ENCODE measurements at places on chromosomes 11 and 22.
A peak's percentile ranks its signal among the peaks of the same experiment; 100 is the strongest.

- DNase-seq = no peak
Measured at GRCh38 chr11:19173964-19174638, 27.7 kb downstream of the CSRP3 start.

DNA sequence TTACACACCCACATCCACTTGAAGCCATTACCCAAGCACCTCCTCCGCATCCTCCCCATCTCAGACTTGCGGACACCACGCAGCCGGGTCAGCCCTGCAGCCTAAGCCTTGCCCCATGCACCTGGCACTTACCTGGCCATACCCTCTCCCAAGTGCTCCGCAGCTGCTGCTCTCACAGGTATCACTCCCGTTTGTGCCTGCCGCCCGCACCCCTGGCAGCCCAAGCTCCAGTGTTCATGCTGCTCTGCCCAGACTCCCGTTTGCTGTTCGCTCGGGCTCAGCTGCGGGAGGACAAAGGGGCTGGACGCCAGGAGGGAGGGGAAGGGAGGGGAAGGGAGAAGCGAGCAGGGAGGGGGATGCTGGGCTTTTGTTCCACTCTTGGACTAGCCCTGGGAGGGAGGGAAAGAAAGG lies at the start of gene KLHL35:
Gene KLHL35, minus strand, starts transcription at position 293 of the 411 bp plus-strand sequence. CDS start 2,574 bp downstream, outside the sequence.
- no peak for DNase-seq

GRCh38 chr22:39536711-39537110 lies 4.2 kb upstream of the RPS19BP1 start:
- DNase-seq = no peak

DNA sequence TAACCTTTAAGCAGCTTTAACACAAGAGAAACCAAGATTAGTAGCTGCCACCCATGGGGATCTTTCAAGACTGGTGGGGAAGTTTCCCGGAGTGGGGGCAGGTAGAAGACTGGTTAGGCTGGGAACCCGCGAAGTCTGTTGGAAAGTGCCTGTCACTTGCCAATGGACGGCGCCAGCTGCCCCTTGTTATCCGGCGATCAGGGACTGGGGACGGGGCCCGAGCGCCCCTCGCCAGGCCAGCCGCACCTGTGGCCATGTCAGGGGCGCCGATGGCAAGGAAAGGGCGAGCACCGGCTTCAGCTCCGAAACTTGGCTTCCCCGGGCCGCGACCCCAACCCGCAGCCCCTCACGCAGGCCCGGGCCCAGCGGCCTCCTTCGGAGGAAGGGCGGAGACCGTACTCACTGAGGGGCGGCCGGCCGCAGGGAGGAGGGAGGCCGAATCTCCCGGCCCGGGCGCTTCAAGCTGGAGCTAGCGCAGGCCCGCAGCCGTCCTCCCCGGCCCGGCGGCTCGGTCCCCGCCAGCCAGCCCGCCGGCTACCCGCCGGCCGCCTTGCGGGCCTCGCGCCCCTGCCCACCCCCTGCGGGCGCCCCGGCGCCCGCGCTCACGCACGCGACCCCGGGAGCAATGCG lies 539 bp downstream of the EIF4ENIF1 start:
- no peak for DNase-seq

DNA sequence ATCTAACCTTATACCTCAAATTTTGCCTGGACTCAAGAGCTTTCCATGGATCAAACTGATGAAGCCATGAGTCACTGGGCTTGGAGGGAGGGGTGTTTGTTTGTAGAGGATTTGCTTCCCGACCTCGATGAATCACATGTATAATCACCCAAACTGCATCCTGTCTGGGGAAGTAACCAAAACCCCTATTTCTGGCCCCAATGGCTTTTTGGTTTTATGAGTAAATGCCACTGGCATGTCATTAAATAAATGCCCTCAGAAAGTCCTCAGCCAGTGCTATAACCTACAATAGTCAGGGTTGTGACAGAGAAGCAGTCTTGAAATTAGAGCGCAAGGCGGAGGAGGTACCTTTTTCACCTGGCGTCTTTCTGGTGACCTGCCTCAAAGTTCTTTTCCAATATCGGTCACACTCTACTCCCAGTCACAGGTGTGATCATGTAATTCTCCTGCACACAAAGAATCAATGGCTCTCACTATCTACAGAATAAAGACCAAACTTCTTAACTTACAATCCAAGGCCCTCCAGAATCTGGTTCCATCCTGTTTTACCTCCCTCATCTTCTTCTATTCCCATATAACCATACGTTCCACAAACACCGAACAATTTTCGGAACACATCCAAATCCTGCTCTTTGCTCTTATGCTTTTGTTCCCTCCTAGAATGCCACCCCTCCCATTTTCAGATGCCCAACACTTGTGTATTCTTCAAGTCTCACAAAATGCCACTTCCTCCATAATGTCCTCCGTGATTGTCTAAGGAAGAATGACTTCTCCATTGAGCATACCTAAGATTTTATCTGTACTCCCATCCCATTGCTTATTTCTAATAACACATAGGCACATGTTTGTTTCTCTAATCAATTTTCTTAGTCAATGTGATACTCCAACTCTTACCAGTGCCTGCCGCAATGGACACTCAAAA lies 81.3 kb upstream of the BLID start:
- no peak for DNase-seq

DNA sequence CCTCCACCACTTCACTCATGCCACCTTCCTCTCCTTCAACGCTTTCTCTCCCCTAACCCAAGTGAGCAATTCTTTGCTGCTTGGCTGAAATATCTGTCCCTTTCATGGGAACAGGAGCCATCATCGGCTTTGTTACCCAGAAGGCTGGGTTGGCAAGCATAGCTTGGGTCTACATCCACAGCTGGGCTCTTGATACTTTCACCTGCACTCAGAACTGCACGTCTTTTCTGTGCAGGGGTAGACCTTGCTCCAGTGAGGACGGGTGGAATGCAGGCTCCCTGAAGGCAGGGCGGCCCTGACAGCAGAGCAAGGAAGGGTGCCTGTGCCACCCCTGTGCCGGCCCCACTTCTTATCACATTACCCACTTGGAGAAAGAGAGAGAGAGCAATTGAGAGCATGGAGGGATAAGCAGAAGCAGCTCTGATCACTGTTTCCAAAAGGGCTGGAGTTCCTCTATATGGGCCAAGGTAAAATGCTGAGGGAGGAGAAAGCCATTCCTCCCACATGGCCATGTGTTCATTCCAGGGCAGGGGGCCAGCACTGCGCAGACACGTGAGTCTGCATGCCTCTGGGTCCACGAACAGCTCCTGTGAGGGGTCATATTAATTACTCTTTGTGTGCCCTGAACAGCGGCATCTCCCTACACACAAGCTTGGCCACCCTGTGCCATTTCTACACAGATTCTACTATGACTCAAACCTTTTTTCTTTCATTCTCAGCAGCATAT lies 181.8 kb downstream of the BUD13 start:
- DNase-seq = no peak

DNA sequence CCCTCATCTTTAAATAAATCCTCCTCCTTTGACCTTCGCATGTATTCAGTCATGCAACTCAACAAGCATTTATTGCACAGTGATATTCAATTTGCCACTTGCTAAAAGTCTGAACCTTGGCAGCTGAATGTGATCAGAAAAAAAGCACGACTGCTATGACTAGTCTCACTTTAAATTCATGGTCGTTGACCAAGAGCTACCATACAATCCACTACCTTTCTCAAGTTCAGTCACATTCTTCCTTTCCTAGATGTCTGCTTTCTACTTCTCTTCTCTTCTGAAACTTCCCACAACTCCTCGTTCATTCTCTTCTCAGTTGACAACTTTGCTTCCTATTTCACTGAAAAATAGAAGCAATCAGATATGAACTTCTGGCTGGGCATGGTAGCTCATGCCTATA lies 2.0 kb upstream of the SAA1 start:
- no peak for DNase-seq

DNA sequence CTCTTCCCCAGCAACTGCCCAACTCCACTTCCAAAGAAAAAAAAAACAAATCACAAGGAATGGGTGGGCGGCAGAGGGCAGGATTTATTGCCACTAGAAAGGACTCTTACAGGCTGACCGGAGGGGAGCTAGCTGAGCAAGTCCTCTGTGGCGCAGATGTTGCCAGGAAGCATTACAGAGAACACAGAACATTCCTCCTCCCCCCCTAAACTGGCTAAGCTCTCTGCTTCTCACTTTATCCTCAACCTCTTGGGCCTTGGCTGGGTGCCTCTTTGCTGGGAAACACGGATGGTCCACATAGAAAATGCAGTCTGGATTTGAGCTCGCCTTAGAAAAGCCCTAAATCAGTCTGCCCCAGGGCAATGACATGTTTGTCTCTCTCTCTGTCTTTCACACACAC lies 12.6 kb upstream of the FJX1 start:
- DNase-seq = peak; percentile 65

DNA sequence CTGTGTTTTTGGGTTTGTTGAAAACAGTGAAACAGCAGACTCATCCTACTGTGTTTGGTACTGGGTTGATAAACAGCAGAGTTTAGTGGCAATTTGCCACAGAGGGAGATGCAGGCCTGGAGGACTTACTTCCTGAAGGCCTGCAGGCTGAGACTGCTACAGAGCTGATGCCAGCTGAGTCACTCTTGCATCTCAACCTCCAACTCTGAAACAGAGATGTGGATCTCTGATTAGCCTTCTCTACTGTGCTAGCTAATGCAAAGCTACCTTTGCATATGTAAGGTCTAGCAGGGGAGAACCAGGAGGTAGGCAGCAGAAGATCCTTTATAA lies 14.3 kb downstream of the ATP5MG start:
- no peak for DNase-seq

DNA sequence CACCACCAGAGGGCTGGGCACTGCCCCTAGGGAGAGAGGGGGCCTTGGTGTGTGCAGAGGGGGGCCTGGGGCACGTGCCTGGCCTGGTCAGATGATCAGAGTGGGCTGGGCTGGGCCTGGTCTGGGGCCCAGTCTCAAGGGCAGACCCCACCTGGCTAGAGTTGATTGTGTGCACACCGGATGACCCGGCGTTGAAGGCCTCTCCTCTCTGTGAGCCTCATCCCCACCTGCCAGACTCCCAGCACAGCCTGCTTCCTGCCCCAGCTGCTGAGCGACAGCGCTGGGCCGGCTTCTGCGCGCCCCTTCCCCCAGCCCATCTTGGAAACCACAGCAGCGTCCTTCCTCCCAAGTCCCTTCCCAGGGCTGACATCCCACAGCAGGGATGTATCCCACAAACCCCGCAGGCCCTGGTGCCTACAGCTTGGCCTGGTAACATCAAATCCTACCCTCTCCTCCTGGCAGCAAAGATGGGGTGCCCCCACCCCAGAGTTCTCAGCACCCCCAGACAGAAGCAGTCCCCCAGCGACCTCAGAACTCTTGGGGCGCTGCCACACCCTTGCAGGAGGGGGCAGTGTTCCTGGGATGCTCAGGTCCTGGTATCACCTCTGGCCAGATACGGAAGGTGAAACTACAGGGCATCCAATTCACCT lies 11.0 kb upstream of the TSSC4 start:
- no peak for DNase-seq

Data from hippocampal formation (tissue), 2 donors.